ENCODE measurements at places on chromosomes 4 and X.

- no peak for DNase-seq
Measured at GRCh38 chrX:2330910-2331309, 169.9 kb downstream of the DHRSX start.

GRCh38 chr4:36267486-36268268, 13.7 kb upstream of the DTHD1 start:
- DNase-seq, result no peak

- DNase-seq, result no peak
Measured at GRCh38 chrX:129634541-129634940, 20.2 kb downstream of the APLN start.

DNA sequence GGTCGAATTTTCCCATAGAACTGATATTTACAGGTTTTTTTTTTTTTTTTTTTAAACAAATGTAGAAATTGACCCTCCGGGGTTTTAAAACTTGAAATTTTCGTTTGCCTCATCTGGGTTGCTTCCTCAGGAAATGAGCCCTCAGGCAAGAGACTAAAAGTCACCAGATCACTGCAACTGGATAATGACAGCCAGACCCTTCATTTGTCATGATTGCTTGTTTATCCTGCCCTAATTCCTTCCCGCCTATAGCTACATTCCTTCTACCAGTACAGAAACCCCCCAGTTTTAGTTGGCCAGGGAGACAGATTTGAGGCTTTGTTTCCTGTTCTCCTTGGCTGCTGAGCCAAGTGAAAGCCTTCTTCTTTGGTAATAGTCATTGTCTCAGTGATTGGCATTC, 44.0 kb upstream of the IGFBP7 start:
- no peak for DNase-seq

- no peak for DNase-seq
Measured at GRCh38 chr4:40053161-40053560, 3.5 kb upstream of the N4BP2 start.

DNA sequence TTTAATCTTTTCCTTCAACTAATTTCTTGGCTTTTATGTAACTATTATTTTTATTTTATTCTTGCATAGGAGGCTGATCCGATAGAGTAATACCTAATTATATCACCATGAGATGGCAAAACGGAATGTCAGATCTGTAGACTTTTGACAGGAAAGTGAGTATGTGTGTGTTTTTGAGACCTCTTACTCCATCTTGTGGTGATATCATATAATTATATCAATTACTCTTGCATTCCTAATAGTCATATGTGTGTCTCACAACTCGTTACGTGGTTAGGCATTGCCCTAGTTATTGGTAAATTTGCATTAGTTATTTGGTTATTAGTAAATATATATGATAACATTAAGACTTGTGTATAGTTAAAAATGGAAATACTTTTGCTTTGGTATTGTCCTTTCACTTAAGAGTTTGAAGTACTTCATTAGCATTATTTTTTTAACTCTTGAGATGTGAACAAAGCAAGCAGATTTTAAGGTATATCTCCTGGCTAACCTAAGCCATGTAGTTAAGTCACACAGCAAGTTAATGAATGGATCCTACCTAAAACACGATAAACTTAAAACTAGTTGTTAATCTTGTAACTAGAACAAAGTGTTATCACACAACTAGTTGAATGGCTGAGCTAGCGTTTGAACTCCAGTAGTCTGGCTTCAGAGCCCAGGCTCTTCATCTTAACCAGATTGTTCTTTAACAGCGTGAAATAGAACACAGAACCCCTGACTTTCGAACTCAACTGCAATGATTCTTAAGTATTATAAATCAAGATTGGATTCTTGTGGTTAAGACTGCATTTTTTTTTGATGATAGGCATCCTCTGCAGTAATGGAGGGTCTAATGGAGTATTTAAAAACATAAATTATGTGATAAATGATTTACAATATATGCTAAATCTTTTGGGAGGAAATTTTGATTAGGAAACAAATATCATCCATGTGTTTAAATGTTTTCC, 67.1 kb downstream of the PGRMC2 start:
- no peak for DNase-seq

DNA sequence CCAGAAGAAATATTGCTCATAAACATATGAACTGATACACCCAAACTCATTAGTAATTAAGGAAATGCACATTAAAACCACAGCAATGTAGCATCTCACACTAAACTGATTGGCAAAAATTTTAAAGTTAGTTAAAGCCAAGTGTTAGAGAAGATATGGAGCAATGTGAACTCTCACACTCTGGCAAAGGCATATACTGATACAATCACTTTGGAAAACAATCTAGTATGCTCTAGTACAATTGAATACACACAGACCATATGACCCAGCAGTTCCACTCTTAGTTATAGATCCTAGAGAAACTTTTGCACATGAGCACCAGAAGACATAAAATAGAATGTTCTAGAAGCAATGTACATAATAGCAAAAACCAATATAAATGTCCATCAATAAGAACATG, 8.4 kb upstream of the AWAT1 start:
- no peak for DNase-seq

- no peak for DNase-seq
Measured at GRCh38 chr4:103928370-103928769, 208.6 kb upstream of the TACR3 start.

DNA sequence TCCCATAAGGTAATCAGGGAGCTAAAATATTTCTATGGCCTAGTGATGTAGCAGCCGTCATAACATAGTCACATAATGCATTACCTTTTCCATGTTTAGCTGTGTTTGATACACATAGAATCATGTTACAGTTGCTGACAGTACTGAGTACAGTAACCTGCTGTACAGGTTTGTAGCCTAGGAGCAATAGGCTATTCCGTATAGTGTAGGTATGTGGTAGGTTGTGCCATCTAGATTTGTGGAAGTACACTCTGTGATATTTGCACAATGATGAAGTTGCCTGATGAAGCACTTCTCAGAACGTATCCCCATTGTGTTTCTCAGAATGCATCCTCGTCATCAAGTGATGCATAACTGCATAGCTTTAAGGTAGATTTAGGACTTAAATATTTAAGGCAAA, 495.6 kb upstream of the ZFP42 start:
- DNase-seq, result no peak

DNA sequence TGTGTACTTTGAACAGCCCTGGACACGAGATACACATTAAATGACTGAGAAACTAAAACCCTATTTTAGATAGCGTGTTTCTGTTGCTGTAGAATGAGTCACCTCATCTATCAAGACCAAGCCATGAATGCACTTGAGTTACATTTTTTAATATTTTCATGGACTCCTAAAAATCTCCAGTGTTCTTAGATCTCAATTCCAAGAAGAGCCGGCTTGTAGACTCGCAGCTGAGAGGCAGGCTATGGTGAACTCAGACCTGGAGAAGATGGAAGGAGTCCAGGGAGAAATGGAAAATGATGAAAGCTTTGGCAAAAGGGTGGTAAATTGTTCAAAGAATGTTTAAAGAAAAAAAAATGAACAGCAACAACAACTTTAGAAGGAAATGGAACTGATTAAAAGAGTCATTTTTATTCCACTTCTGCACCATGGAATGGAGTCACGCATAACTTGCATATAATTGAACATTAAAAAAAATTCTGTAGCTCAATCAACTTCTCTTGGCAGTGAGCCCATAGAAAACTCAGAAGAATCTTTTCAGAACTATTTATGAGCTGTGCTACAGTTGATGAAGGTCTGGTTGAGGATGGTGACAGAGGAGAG, 129.8 kb downstream of the MXRA5 start:
- DNase-seq, result no peak

DNA sequence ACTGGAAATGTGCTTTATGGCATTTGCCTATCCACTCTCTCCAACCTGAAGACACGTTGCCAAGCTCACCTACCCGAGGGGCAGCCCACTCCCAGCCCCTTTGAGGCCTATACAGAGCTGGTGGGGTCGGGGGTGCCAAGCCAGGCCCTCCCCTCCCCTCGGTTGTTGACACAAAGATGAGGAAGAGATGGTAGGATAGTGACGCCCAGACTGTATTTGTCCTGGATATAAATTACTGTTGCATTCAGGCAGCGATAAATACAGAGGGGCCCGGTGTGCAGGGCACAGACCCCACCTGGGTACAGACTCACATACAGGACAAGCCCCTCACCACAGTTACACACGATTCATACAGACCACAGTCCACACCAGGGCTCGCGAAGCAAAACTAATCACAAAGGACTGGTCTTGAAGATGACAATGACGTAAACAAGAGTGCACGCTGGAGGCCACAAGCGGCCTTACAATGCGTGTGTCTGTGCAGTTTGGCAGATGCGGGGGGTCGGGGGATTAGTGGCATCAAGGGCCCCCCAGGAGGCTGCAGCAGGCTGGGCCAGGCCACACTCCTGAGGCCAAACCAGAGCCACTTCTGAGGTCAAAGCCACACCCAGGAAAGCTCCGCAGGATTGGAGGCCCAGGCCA, 14.6 kb downstream of the DGKQ start:
- DNase-seq, result no peak

DNA sequence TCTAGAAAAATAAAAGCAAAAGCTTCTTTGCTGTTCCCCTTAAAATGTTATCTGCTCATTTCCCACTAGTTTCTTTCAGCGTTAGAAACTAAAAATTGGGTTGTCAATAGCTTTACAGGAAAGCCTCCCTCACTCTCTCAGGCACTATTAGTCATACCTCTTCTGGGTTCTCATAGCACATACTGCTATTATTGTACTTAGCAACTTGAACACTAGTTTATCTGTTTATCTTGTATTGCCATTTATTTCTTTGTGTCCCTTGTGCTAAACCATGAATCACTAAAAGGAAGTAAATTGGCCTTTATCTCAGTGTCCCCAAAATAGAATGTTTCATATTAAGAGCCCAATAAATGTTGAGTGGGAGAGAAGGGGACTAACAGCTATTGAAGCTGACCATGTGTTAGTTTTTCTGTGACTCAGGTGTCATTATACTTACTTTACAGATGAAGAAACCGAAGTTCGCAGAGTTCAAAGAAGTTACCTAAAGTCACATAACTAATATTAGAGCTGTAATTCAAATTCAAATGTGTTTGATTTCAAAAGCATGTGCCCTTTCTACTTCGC, 124.8 kb upstream of the CITED1 start:
- no peak for DNase-seq

GRCh38 chr4:150457802-150458201, 124.1 kb upstream of the MAB21L2 start:
- DNase-seq, result no peak

DNA sequence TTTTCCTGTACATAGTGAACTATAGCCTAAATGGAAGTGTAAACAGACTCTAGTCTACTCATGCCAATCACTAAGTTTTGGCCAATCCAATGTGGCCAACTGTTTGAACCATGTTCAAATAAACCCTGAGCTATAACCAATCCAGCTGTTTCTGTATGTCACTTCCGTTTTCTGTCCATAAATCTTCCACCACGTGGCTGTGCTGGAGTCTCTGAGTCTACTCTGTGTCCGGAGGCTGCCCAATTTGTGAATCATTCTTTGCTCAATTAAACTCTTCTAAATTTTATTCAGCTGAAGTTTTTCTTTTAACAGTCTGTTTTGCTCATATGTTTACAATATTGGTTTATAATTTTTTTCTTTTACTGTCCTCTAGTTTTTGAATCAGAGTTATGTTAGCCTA, 112.3 kb upstream of the BANK1 start:
- DNase-seq, result no peak

DNA sequence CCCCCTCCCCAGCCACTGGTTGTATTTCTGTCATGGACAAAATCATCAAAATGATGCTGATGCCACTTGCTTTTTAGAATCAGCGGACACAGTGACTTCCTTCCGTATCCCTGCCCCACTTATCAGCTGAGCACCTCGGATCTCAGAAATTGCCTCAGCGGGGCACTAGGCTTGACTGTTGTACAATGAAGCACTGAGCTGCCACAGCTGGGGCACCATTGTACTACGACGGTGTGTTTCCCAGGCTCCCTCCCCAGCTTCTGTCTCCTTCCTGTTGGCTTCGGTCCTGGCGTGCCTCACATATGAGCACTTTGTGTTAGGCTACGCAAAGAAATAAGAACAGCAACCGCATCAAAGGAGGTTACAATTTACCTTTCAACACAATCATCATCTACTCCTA, 82.4 kb downstream of the F11 start:
- no peak for DNase-seq

GRCh38 chr4:37697566-37697965, 11.4 kb upstream of the RELL1 start:
- DNase-seq, result no peak

GRCh38 chrX:20653070-20653469, 386.4 kb upstream of the RPS6KA3 start:
- no peak for DNase-seq

GRCh38 chr4:23169608-23170311, 477.0 kb downstream of the GBA3 start:
- no peak for DNase-seq

- DNase-seq, result no peak
Measured at GRCh38 chr4:82913305-82913704, 12.8 kb downstream of the THAP9 start.

All from cortex of kidney (tissue), 1 donor.